ENCODE measurements at places on chromosomes 3 and 15.

DNA sequence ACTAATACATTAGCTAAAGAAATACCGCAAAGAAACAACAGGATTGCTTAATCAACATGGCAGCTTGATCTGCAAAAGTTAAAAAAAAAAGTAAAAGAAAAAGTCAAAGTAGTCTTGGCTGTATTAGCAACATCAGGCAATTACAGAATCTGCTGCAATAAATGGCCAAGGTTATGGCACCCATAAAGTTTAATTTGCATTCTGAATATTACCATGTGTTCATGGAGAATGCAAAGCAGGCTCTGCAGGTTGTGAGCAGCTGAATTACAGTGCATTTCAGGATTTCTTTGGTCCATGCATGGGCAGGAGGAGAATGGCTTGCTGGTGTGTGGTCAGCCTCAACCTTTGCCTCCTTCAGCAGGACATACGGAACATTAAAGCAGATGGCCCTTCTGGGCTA is 199.1 kb upstream of the AZI2 start:
- no peak for DNase-seq

GRCh38 chr15:77069521-77070121 is 1.3 kb downstream of the TSPAN3 start:
- no peak for DNase-seq

- no peak for DNase-seq
These were observed 59.7 kb downstream of the ITPR1 start for GRCh38 chr3:4552811-4553210.

DNA sequence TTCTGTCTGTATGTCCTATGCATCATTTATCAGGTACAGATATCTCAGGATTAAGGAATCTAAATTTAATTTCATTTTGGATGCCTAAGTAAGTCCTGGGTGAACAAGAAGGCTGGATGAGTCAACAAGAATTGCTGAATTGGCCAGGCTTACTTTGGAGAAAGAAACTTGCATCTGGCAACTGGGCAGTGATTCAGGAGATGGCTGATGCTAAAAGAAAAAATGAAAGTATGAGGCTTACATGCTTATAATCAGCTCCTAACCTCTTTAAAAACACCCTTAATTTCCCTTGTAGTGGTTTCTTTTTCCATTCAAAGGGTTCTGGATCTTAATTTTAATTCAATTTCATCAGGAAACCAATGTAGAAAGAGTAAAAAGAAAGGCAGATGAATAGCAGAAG is 228.8 kb upstream of the PEX5L start:
- DNase-seq = no peak

All from urothelium cell line (cell line).